ENCODE measurements at places on chromosomes 1 and 21. TPM values are rescaled to one million over a fixed set of nuclear protein-coding genes. Genes with fewer than 3 reads are reported as not detected.

DNA sequence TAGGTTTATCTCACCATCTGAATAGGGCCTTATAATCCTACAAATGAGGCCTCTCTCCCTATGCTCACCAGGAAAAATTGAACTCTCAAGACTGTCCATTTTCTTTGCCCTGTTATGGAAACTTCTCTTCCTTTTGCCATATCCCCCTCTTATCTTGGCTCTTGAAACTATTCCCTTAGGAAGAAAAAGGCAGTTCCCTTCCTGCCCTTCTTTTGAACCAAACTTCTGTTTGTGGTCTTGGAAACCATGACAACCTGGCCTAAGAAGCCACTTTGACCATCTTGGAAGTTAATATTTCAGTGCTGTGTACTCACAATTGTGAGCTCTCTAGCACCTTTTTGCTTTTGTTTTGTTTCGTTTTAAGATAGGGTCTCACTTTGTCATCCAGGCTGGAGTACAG is 40.0 kb downstream of the ATP2B4 start:
- peaks cover 19% of the 10 kb centered on the region for H3K36me3 ChIP-seq
- H3K4me3 ChIP-seq = no peak overlapping the region
- no peak overlapping the region for H3K27ac ChIP-seq
- DNase-seq = no peak
- peaks cover 84% of the 10 kb centered on the region for H3K4me1 ChIP-seq
- H3K27me3 ChIP-seq = no peaks in the 10 kb centered on the region

GRCh38 chr1:33335020-33335419 is 14.1 kb upstream of the A3GALT2 start:
- no peak overlapping the region for H3K4me3 ChIP-seq
- H3K27me3 ChIP-seq = no peaks in the 10 kb centered on the region
- H3K27ac ChIP-seq = no peak overlapping the region
- H3K4me1 ChIP-seq = peaks cover 3% of the 10 kb centered on the region

ST6GALNAC5 gene
- total RNA-seq = not detected

DNA sequence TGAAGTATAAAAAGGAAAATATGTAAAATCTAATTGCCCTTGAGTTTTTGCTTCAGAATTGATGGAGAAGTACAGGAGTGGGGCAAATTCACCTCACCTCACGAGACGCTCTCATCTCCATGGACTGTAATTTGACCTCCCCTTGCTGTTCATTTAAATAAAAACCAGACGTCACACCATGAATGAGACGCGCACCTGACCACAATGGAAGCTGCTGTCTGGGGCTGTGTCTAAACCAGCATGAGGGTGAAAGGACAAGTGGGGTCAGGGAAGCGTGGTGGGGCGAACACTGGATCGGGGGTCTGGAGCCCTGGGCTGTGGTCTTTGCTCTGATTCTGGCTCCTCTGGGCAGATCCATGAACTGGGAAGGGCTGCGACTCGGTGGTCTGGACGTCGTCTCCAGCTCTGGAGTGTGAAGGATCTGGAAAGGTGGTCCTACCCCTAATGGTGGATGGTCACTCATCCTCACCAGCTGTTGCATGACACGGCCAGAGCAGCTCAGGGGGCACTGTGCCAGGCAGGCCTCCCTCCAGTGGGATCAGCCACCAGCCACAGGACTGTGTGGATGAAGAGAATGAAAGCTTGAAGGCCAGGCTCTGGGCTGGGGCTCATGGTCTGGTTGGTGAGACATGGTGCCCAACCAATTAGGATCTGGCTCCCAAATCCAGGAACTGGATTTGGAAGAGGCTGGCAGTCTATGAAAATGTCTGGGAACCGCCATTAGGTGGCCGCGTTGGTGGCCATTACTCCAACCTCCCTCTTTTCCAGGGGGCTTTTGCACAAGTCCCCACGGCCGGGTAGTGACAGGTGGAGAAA is 728.6 kb downstream of the PTPRU start:
- DNase-seq = no peak
- no peaks in the 10 kb centered on the region for H3K27me3 ChIP-seq
- no peak overlapping the region for H3K27ac ChIP-seq
- H3K4me3 ChIP-seq = no peak overlapping the region
- no peaks in the 10 kb centered on the region for H3K4me1 ChIP-seq
- no peaks in the 10 kb centered on the region for H3K36me3 ChIP-seq

DNA sequence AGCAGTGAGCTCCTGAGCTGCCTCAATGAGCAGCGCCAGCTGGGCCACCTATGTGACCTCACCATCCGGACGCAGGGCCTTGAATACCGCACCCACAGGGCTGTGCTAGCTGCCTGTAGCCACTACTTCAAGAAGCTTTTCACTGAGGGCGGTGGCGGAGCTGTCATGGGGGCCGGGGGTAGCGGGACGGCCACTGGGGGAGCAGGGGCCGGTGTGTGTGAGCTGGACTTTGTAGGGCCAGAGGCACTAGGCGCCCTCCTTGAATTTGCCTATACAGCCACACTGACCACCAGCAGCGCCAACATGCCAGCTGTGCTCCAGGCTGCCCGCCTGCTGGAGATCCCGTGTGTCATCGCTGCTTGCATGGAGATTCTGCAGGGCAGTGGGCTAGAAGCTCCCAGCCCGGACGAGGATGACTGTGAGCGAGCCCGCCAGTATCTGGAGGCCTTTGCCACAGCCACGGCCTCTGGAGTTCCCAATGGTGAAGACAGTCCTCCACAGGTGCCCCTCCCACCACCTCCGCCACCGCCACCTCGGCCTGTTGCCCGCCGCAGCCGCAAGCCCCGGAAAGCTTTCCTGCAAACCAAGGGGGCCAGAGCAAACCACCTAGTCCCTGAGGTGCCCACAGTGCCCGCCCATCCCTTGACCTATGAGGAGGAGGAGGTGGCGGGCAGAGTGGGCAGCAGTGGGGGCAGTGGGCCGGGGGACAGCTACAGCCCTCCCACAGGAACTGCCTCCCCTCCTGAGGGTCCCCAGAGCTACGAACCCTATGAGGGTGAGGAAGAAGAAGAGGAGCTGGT is 12.3 kb downstream of the ZBTB7B start:
- no peak overlapping the region for H3K4me3 ChIP-seq
- H3K27ac ChIP-seq = peak overlapping the region; percentile 73
- no peaks in the 10 kb centered on the region for H3K27me3 ChIP-seq
- peaks cover 54% of the 10 kb centered on the region for H3K36me3 ChIP-seq
- DNase-seq = no peak

All from CD4-positive, alpha-beta T cell (primary cell).